ENCODE measurements at places on chromosomes 7 and 10. TPM values are rescaled to one million over a fixed set of nuclear protein-coding genes. Genes with fewer than 3 reads are reported as not detected.

The VSTM4 gene
- 18.7 TPM for total RNA-seq

DNA sequence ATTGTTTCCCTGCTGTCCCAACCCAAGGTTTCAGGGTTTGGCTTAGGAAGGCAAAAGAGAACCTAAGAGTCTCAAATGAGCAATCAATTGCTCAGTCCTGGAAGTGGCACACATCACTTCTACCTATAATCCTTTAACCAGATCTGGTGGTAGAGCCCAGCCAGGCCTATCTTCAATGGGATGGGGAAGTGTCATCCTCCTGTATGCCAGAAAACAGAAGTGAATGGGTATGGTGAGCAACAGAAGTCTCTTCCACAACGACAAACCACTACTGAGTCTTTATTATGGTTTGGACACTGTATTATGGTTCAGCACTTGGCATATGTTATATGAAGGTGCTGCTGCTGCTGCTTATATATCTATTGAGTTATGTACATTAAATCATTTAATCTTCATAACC is 3.0 kb upstream of the AKR1B1 start:
- no peak for DNase-seq

GRCh38 chr10:123004298-123004697 is 4.3 kb downstream of the IKZF5 start:
- no peak for DNase-seq

- DNase-seq = no peak
These were observed 6.2 kb downstream of the GIGYF1 start for GRCh38 chr7:100687751-100688300.

GRCh38 chr7:43492896-43493295 is 90.0 kb upstream of the STK17A start:
- DNase-seq = no peak

The HYAL4 gene
- not detected for total RNA-seq

The ASB10 gene
- not detected for total RNA-seq

The CALCR gene
- total RNA-seq = 0.24 TPM

DNA sequence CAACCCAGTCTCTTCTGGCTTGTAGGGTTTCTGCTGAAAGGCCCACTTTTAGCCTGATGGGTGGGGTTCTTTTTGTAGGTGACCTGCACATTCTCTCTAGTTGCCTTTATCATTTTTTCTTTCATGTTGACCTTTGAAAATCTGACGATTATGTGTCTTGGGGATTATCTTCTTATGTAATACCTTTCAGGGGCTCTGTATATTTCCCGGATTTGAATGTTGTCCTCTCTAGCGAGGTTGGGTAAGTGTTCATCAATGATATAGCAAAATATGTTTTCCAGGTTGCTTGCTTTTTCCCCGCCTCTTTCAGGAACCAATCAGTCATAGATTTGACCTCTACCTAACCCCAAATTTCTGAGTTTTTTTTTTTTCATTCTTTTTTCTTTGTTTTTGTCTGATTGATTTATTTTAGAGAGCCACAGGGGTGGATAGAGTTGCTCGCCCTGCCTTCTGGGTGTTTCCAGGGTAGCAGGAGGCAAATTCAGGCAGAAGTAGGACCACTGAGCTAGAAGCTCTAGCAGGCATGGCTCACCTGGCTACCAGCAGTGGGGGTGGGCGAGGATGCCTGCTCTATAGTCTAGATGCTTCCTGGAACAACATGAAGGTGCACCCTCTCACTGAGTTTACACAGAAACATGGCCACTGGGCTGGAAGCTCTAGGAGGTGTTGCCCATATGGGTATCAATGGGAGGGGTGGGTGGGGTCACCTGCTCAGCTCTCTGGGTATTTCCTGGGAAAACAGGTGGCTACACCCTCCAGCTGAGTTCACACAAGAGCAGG is 94.9 kb downstream of the CCDC7 start:
- no peak for DNase-seq

The VAX1 gene
- not detected for total RNA-seq

The TSPAN33 gene
- 9.5 TPM for total RNA-seq

DNA sequence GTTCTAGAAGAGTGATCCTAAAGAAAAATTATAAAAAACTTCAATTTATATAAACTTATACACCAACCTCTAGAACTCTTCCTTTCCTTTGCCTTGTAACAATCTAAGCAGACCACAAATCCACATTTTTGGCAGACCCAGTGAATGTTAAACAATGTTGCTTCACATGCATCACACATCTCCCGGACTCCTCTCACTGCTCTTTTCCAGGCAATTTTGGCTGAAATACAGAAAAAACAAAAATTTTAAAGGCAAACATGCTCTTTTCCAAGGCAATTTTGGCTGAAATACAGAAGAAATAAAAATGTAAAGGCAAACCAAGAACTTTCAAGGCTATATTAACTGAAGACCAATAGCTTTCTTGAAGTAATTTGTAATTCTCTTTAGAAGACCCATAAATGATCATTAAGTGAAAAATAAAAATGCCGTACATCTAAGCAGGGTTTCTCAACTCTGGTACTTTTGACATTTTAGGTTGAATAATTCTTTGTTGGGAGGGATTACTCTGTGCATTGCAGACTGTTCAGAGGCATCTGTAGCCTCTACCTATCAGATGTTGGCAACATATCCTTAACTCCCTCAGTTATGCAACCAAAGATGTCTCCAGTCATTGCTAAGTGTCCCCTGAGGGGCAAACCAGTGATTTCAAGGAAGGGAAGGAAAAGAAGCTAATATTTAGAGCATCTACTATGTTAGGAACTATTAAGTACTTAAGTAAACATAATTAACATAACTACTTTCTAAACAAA is 64.4 kb downstream of the NRBF2 start:
- DNase-seq = no peak

GRCh38 chr10:697097-697875 is 7.8 kb upstream of the DIP2C start:
- DNase-seq = no peak

DNA sequence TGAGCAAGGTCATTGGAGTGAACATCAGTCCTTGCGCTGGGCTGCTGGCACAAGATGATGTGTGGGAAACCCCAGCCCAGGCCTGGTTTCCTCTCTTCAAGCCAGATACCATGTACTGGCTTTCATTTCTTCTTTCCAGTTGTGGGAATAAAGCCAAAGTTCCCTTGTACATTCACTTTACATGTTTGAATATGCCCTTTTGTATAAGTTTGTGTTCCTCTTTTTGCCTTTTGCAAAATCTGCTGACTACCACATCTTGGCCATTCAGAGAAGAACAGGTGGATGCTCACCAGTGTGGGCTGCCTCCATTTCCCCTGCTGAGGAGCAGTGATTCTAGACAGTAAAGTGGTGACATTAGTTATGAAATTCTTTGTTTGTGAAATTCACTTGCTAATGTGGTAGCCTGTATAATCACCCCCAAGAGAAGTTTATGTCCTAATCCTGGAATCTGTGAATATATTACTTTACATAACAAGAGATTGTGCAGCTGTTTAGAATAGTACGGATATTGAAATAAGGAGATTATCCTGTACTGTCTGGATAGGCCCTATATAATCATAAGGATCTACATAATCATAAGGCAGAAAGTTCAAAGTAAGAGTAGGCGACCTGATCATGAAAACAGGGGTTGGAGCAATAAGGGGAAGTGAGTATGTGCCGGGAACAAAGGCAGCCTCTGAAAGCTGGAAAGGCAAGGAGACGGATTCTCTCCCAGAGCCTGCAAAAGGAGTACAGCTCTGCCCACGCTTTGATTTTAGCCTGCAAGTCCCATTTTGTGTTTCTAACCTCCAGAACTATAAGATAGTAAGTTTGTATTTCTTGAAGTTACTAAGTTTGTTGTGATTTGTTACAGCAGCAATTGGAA is 18.8 kb upstream of the AOAH start:
- DNase-seq = peak; percentile 64

- DNase-seq = no peak
These were observed 86.6 kb downstream of the ADARB2 start for GRCh38 chr10:1650542-1651269.

- DNase-seq = no peak
These were observed 121.2 kb downstream of the SLC25A13 start for GRCh38 chr7:96200740-96201139.

- no peak for DNase-seq
These were observed 521.0 kb downstream of the SORCS1 start for GRCh38 chr10:106643473-106643872.

The PSD gene
- 5.3 TPM for total RNA-seq

- DNase-seq = no peak
These were observed 9.2 kb downstream of the SP8 start for GRCh38 chr7:20777377-20778062.

DNA sequence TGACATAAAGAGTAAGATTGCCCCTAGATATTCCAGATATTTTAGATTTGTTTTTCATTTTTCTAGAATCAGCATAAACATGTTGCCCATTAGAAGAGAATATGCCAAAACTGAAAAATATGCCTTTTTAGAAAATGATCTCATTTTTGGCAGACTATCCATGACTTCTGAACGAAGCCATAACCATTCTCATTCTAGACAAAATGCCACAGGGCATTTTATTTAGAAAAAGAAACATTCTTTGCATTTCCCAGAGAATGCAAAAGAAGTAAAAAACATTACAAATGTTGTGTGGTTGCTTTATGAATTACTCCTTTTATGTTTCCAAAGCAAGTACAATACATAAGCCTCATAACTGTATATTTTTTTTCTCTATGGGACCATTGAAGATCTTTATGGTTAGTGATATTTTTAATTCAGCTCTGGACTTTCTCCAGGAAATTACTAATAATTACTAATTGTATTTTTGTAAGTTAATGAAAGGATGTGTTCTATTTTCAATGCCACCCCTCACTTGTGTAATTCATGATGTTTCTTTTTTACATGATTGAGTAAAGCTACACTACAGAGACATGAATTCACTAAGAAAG is 109.6 kb upstream of the SEM1 start:
- DNase-seq = no peak

The ATP6V1F gene
- 208 TPM for total RNA-seq

DNA sequence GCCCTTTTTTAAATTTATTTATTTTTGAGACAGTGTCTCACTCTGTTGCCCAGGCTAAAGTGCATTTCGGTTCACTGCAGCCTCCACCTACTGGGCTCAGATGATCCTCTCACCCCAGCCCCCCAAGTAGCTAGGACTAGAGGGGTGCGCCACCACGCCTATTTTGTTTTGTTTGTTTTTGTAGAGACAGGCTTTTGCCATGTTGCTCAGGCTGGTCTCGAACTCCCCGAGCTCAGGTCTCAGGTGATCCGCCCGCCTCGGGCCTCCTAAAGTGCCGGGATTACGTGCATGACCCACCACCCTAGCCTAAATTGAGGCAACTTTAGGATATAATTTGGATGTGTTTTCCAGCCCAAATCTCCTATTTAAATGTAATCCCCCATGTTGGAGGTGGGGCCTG is 805 bp downstream of the ZNF736 start:
- no peak for DNase-seq

- DNase-seq = no peak
These were observed 50.3 kb downstream of the LRRC4 start for GRCh38 chr7:127980901-127981300.

Data from lower lobe of right lung (tissue), 2 donors.